GM12878 (cell line): ENCODE measurements at places on chromosomes 16 and 17. TPM values are rescaled to one million over a fixed set of nuclear protein-coding genes. Genes with fewer than 3 reads are reported as not detected.

Gene IL34
- not detected in 2 replicates for total RNA-seq

Gene MYH2
- total RNA-seq, result not detected in 2 replicates

- no peaks in the 10 kb centered on the region for H3K4me1 ChIP-seq
- H3K36me3 ChIP-seq, result no peaks in the 10 kb centered on the region
- no peak overlapping the region for H3K4me3 ChIP-seq
- no peak overlapping the region for H3K27ac ChIP-seq
- H3K27me3 ChIP-seq, result no peaks in the 10 kb centered on the region
These were observed 127.9 kb upstream of the MON1B start for GRCh38 chr16:77062878-77063675.

Gene NLRC3
- 17.8 and 18.2 TPM in 2 replicates for total RNA-seq

Gene CLEC19A
- total RNA-seq, result not detected in 2 replicates

- no peaks in the 10 kb centered on the region for H3K4me1 ChIP-seq
- H3K36me3 ChIP-seq, result no peaks in the 10 kb centered on the region
- H3K27me3 ChIP-seq, result no peaks in the 10 kb centered on the region
- no peak for DNase-seq
- no peak overlapping the region for H3K4me3 ChIP-seq
- H3K27ac ChIP-seq, result no peak overlapping the region
These were observed 25.9 kb downstream of the IRX6 start for GRCh38 chr16:55349867-55350266.

GRCh38 chr17:67656494-67657203, 61.1 kb upstream of the NOL11 start:
- DNase-seq, result peak; percentile 51
- peaks cover 8% of the 10 kb centered on the region; the same call in 1 of the 2 replicates for H3K36me3 ChIP-seq
- no peaks in the 10 kb centered on the region for H3K27me3 ChIP-seq
- peaks cover 42% of the 10 kb centered on the region for H3K4me1 ChIP-seq
- no peak overlapping the region for H3K4me3 ChIP-seq

- H3K4me1 ChIP-seq, result peaks cover 34% of the 10 kb centered on the region
- H3K27me3 ChIP-seq, result no peaks in the 10 kb centered on the region
- no peaks in the 10 kb centered on the region for H3K36me3 ChIP-seq
- no peak for DNase-seq
- no peak overlapping the region for H3K27ac ChIP-seq
- no peak overlapping the region for H3K4me3 ChIP-seq
These were observed 8.1 kb downstream of the CIBAR2 start for GRCh38 chr16:85104147-85104546.

Gene KCNH6
- not detected in 2 replicates for total RNA-seq

Gene PRAC2
- total RNA-seq, result not detected in 2 replicates

GRCh38 chr17:49434821-49435670, 20.4 kb upstream of the PHB1 start:
- DNase-seq, result no peak
- H3K36me3 ChIP-seq, result no peaks in the 10 kb centered on the region
- H3K4me1 ChIP-seq, result peaks cover 4% of the 10 kb centered on the region
- H3K27ac ChIP-seq, result no peak overlapping the region
- no peaks in the 10 kb centered on the region for H3K27me3 ChIP-seq

- H3K36me3 ChIP-seq, result no peaks in the 10 kb centered on the region
- H3K4me1 ChIP-seq, result peaks cover 4% of the 10 kb centered on the region
- no peak overlapping the region for H3K4me3 ChIP-seq
- H3K27me3 ChIP-seq, result no peaks in the 10 kb centered on the region
- no peak for DNase-seq
- H3K27ac ChIP-seq, result no peak overlapping the region
These were observed 106.3 kb downstream of the RPTOR start for GRCh38 chr17:80650751-80651518.

Gene WFDC1
- total RNA-seq, result not detected in 2 replicates

DNA sequence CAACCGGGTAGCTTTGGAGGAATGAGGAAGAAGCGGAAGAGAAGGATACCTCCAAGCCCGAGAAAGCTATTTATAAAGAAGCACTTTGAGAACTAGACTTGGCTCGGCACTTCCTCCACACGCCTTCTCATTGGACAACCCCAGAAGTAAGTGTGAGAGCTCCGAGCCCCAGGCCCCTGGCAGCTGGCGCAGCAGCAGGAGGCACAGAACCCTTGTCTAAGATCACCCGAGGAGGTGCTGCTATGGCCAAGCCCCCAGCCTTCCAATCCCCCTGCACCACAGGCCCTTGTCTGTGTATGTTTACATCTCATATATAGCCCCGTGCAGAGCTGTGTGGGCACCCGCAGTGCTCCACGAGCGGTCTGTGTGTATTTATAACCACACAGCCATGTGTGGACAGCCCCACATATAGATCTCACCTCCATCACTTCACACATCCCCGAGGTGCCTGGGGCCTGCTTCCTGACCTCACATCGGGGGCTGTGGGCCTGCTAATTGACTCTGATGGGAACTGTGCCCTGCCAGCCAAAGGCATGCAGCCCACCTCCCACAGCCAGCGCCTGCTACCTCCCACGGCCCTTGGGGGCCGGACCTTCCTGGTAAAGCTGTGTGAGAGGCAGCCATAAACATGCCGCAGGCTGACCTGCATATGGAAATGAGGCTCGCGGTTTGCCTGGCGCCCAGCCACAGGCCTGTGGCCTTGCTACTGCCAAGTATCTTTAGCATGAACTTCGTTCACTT, 96.1 kb downstream of the C17orf67 start:
- DNase-seq, result no peak
- no peaks in the 10 kb centered on the region for H3K36me3 ChIP-seq
- no peaks in the 10 kb centered on the region; the same call in 1 of the 2 replicates for H3K27me3 ChIP-seq
- H3K4me1 ChIP-seq, result no peaks in the 10 kb centered on the region
- H3K4me3 ChIP-seq, result no peak overlapping the region
- no peak overlapping the region for H3K27ac ChIP-seq

- H3K36me3 ChIP-seq, result no peaks in the 10 kb centered on the region
- peak overlapping the region; percentile 27; the same call in 1 of the 2 replicates for H3K27ac ChIP-seq
- H3K4me3 ChIP-seq, result no peak overlapping the region
- DNase-seq, result no peak
These were observed 15.9 kb downstream of the TMEM92 start for GRCh38 chr17:50289991-50290702.

DNA sequence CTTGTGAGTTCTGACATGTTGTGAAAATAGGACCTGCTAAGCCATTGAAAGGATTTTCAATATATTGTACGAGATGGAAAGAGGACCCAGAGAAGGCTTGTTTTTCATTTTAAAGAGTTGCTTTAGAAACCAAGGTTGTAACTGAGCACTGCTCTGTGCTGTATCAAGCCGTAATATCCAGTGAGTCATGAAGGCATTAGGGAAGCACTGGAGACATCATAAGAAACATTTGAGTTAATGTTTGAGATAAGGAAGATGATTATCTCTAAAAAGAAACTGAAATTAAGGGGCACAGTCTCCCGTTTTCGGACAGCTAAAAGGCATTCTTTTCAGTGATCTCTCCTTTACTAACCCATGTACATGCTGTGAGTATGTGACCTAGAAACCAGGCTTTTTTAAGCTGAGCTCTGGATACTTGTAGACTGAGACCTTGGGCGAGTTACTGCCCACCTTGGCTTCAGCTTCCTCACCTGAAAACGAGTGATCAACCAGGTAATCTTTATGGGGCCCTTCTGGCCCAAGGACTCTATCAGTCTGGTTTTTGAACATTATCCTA, 149.2 kb upstream of the TBX2 start:
- H3K36me3 ChIP-seq, result no peaks in the 10 kb centered on the region
- no peak for DNase-seq
- no peaks in the 10 kb centered on the region for H3K4me1 ChIP-seq
- H3K27me3 ChIP-seq, result no peaks in the 10 kb centered on the region

DNA sequence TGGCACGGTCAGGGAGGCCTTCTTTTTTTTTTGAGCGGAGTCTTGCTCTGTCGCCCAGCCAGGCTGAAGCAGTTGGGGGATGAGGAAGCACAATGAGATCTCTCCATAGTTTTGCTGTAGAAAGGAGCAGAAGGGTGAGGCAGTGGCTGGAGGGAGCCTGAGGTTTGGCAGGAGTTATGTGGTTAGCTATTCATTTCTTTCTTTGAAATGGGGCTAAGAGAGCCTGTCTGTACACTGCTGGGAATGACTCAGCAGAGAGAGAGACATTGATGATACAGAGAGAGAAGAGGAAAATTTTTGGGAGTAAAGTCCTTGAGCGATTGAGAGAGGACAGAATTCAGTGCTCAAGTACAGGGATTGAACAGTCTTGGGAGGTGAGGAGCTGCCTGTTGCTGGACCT, 22.1 kb downstream of the NOS2 start:
- no peak overlapping the region for H3K27ac ChIP-seq
- H3K27me3 ChIP-seq, result no peaks in the 10 kb centered on the region
- no peaks in the 10 kb centered on the region for H3K36me3 ChIP-seq
- no peaks in the 10 kb centered on the region for H3K4me1 ChIP-seq

DNA sequence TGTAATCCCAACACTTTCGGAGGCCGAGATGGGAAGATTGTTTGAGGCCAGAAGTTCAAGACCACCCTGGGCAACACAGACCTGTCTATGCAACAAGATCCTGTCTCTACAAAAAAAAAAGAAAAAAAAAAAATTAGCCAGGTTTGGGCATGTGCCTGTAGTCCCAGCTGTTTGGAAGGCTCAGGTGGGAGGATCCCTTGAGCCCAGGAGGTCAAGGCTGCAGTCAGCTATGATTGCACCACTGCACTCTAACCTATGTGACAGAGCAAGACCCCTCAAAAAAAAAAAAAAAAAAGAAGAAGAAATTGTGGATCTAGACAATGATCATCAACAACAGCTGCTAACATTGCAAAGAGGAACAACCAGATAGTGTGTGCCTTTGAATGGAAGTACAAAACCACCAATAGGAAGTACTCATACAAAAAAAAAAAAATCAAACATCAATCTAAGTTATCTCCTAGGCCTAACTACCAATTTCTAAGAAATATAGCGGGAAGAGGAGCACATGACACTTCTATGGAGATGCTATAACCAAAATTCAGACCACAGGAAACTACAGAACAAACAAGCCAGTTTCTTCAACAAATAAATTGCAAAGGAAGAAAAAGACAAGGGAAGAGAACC, 258.7 kb downstream of the MRTFB start:
- DNase-seq, result no peak
- H3K27ac ChIP-seq, result no peak overlapping the region
- H3K36me3 ChIP-seq, result peaks cover 9% of the 10 kb centered on the region
- no peaks in the 10 kb centered on the region; the same call in none of the 2 replicates for H3K4me1 ChIP-seq
- no peak overlapping the region for H3K4me3 ChIP-seq

DNA sequence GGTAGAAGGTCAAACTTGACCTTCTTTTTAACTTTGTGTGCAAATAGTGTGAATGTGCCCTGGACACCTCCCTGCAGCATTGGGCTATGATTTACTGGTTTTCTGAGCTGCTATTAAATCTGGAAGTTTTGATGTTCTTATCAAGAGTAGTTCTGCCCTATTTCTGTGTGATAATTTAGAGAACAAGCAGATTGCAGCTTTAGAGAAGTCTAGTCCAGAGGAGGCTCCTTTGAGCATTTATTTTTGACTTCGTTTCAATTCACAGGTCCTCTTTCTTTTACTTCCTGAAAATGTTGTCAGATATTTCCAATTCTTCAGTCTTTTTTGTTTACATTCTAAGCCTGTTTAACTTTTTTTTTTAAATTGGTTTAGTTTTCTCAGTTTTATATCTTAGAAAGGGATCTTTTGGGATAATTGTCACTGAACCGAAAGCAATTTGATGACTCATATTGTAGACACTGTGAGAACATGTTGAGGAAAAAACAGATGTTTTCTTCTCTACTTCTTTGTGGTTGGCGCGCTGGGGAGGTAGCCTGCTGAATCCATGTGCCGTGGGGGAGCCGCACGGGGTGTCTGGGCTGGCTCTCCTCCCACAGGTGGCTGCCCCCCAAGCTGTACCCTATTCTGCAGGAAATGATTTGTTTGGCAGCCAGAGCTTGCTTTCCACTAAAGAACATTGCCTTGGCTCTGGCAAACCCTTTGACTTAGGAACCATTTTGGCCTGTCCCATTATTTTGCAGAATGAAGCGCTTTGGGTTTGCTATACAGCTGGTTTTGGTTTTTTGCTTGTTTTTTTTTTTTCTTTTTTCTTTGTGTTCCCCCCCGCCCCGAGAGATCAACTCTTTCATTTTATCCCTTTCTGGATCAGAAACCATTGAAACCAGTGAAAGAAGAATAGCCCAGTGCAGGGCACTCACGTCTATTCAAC, 53.4 kb downstream of the MFSD11 start:
- H3K4me1 ChIP-seq, result peaks cover 11% of the 10 kb centered on the region
- H3K4me3 ChIP-seq, result no peak overlapping the region; the same call in 1 of the 2 replicates
- DNase-seq, result peak; percentile 33
- H3K36me3 ChIP-seq, result no peaks in the 10 kb centered on the region
- peak overlapping the region; percentile 52; the same call in 1 of the 2 replicates for H3K27ac ChIP-seq

GRCh38 chr16:53061256-53061655, 6.5 kb downstream of the CHD9 start:
- peak overlapping the region; percentile 52 for H3K27ac ChIP-seq
- no peaks in the 10 kb centered on the region for H3K36me3 ChIP-seq

DNA sequence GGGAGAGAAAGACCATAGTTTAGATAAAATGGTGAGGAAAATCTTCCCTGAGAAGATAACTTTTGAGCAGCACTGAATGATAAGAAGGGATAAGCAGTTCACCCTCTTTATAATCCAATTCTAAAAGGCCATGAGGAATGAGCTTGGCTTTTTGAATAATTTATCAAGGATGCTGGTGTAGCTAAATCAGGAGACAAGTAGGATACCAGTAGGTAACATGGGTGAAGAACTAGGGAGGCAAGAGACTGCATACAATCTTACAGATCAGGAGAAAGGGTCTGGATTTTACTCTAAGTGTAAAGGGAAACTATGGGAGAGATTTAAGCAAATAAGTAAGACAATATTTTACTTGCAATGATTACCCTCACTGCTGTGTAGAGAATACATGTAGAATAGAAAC, 60.7 kb downstream of the MED13 start:
- H3K27ac ChIP-seq, result no peak overlapping the region
- no peak for DNase-seq
